ENCODE measurements at places on chromosomes 11 and 22.

DNA sequence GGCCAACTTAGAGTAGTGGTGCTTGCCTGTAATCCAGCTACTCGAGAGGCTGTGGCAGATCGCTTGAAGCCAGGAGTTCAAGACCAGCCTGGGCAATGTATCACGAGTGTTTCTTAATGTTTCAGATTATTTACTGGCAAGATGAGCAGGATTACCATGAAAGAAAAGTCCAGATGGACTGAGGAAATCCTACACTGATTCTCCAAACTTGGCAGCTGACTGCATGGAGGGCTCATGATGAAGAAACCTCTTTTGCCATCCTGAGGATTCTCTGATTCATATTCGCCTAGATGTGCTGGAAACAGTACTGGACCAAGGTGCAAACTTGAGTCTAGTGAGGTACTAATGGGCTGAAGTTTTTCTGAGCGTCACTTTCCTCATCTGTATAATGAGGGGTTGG is 2.8 kb upstream of the SIDT2 start:
- no peak for DNase-seq

DNA sequence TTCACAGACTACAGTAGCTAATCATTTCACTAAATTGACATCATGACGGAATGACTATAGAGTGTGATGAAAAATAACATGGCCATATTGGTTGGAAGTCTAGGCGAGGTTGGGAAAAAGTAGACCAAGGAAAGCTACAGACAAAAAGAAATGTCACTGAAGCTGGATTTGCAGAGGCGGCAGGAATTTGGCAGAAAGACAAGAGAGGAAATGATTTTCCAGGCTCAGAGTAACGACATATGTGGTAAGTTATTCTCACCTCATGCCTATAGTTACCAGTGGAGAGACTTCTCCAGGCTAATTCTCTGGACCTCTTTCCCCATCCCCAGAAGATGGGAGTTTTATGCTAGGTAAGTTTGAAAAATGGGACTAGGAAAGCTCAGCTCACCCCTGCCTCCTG is 1005.8 kb upstream of the CCDC90B start:
- no peak for DNase-seq

- DNase-seq: no peak
Observed at GRCh38 chr11:2570211-2570811, 125.5 kb downstream of the KCNQ1 start.

DNA sequence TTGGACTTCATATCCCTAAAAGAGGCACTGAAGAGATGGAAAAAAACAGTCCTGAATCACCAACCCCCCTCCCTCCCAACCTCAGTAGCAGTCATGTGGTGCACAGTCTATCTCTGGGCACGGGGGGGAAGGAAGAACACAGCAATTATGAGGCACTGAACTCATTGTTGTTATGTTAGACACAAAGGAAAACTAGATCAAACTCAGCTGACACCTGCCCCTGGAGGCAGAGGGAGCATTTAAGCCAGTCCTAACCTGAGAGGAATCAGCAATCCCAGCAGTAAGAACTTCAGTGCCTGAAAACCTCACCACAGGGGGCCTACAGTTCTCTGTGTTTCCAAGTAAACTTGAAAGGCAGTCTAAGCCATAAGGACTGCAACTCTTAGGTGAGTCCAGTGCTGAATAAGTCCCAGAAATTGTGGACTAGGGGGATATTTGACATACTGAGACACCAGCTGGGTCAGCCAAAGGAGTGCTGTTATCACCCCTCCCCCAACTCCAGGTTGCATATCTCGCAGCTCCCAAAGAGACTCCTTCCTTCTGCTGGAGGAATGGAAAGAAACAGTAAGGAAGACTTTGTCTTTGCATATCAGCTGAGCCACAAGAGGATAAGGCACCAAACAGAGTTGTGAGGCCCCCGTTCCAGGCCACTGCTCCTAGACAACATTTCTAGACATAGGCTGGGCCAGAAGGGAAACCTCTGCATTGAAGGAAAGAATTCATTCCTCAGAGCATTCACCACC is 72.5 kb downstream of the GLYATL1 start:
- no peak for DNase-seq

DNA sequence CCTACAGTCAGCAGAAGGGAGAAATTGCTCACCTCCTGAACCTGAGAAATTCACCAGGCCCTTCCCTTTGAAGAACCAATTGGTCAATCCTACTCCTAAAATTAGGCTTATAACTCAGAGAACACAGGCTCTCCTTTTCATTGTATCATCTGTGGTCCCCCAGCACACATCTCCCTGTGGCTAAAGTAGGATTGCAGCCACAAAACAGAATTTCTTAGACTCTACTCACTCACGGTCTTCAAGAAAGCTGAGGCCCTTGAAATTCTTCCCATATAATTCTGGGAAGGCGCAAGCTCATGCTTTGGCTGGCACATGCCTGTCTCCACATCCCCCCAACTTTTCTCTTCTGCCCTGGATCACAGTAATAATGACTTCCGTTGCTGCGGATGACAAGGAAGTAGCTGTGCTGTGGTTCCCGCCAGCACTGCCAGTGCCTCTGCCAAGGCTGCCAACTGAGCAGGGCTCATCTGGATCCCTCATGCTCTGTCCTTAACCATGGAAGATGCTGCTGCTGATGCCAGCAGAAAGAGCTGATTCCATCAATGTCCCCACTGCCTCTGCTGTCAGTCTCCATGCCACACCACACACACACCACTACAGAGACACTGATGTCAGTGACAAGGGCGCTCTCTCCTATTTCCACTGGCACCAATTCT is 200.6 kb upstream of the POU2AF2 start:
- DNase-seq: no peak

GRCh38 chr11:94154095-94154856 is 25.6 kb downstream of the PANX1 start:
- no peak for DNase-seq

DNA sequence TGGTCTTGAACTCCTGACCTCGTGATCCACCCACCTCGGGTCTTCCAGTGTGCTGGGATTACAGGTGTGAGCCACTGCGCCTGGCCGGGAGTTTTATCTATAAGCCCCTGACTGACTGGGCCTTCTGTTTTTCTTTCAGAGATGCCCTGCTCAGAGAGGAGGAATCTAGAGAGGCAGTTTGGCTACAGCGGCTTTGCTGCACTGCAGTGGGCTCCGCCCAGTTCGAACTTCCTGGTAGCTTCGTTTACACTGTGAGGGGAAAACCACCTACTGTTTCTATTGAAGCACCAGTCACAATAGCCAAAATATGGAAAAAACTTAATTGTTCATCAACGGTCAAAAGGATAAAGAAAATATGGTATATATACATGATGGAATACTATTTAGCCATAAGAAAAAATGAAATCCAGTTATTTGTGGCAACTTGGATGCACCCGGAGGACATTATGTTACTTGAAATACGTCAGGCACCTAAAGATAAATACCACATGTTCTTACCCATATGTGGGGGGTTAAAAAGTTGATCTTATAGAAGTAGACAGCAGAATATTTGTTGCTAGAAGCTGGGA is 31.9 kb upstream of the FAM181B start:
- DNase-seq: no peak

- peak; percentile 17 for DNase-seq
Observed at GRCh38 chr11:44633641-44634040, 68.2 kb downstream of the CD82 start.

- no peak for DNase-seq
Observed at GRCh38 chr11:116925050-116925449, 87.6 kb upstream of the APOA1 start.

GRCh38 chr11:109939166-109939810 is 153.9 kb upstream of the ZC3H12C start:
- DNase-seq: peak; percentile 56

GRCh38 chr11:27842290-27842689 is 142.0 kb upstream of the BDNF start:
- DNase-seq: no peak

DNA sequence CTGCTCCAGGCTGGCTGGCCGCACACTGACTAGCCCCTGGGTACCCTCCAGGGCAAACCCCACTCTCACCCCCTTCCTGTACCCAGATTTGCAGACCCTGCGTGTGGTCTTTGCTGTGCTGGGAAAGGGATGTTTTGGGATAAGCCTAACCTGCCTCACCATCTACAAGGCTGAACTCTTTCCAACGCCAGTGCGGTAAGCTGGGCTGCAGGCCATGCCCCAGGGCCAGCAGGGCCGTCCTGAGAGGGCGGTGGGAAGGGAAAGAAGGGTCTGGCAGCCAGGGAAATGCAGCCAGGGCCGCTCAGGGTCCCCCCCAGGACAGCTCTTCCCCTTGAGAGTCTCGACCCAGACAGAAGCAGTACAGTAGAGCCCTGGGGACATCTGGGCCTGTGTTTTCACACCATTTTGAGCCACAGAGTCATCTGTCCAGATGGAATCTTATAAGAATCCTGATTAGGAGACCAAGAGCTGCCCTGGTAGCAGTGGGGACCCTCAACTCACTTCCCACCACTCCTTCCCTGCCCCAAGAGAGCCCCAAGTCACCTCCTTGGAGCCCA is 22.4 kb upstream of the SLC22A12 start:
- DNase-seq: no peak

DNA sequence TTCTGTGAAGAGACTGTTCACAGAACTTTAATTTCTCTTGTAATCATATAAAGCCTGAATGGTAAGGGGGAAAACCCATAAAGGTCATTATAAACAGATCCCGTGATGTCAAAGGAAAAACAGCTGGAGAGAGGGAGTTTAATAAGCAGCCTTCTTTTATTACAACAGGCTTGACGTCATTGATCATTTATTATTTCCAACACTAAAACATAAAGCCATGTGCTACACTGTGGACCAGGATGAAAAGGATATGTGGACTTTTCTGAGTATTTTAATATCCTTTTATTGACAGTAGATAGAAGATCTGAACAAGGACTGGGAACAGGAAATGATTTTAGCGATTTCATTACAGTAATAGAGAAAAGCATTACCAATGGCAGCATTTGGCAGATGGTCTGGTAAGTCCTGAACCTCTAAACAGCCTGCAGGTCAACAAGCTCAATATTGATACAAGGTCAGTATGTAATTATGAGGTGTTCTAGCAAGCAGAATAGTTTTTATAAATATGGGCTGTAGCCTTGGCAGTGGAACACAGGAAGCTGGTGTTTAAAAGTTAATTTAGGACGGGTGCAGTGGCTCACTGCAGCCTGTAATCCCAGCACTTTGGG is 25.1 kb upstream of the TPH1 start:
- DNase-seq: no peak

DNA sequence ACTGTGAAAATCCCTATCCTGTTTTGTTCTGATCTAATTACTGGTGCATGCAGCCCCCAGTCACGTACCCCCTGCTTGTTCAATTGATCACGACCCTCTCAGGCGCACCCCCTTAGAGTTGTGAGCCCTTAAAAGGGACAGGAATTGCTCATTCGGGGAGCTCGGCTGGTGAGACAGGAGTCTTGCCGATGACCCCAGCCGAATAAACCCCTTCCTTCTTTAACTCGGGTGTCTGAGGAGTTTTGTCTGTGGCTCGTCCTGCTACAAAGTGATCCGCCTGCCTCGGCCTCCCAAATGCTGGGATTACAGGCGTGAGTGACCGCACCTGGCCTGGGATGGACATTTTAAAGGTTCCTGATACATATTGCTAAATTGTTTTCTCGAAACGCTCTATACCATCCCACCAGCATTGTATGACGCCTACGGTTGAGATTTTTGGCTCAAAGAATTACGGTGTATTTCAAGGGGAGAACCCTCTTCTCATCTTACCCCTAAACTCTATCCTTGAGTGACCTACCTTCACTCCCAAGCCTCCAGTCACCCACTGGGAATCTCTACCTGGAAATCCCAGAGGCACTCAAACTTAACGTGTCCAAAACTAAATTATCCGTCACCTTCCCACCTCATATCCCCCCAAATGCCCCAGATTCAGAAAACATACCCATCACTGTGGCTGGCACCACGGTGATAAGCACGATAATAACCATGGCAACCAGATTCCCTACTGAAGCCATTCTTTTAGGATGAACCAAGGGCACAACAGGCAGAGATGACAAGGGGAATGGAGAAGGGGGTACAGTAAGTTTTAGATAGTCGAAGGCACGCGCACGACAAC is 789 bp upstream of the POLA2 start:
- DNase-seq: no peak

DNA sequence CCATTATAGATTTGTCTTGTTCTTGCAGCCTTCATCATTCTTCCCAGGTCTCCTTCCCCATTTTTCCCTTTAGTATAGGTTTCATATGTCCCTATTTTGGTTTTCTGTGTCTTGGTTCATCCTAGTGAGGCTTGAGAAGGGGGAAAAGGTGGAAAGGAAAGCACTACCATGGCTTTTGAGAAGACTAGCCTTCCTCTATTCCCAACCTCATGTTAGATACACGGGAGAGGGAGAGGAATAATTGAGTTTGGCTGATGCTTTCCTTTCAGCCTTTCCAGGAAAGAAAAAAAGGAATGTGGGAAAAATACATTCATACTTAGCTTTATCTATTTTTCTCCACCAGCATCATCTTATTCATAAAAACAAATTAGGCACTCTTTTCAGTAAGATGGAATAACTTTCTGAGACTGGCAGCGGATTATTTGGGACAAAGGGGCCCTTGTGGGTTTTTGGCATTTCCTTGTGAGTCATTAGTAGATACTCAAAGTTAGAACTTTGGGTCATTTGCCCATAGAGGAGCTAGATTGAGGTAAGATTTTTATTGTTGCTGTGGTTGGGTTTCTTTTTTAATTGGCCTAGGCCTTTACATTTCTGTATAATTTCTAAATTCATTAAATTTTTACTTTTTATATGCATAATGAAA is 23.8 kb downstream of the CAPRIN1 start:
- DNase-seq: no peak

DNA sequence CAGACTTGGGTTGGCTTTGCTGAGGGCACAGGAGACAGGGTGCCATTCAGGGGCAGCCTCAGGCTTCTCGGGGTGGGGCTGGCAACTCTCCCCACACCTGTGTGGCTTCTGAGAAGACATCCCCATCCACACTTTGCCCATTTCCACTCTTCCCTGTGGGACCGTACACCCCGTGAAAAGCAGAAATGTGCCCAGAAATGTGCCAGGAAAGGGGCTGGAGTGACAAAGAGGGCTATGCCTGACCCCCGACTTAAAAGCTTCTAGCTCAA is 50.6 kb downstream of the SGSM3 start:
- no peak for DNase-seq

- DNase-seq: no peak
Observed at GRCh38 chr11:86660088-86660487, 12.3 kb downstream of the ME3 start.

GRCh38 chr11:12159351-12160099 is 49.1 kb downstream of the MICAL2 start:
- peak; percentile 53 for DNase-seq

GRCh38 chr11:118042796-118043195 is 34.1 kb upstream of the TMPRSS4 start:
- no peak for DNase-seq

DNA sequence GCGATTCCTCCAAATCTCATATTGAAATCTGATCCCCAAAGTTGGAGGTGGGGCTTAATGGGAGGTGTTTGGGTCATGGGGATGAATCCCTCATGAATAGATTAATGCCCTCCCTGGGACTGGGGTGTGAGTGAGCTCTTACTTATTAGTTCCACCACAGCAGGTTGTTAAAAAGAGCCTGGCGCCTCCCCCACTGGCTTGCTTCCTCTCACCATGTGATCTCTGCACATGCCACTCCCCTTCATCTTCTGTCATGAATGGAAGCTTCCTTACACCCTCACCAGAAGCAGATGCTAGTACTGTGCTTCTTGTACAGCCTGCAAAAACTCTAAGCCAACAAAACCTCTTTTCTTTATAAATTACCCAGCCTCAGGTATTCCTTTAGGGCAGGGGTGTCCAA is 8.8 kb downstream of the RRAS2 start:
- no peak for DNase-seq

GRCh38 chr22:47270463-47271135 is 508.1 kb downstream of the TBC1D22A start:
- peak; percentile 58 for DNase-seq
